Inflammatory macrophage treated with lipopolysaccharide for 4 hours (primary cell): ENCODE measurements at places on chromosomes 6 and 20.
A peak's percentile ranks its signal among the peaks of the same experiment; 100 is the strongest.

- peak; percentile 79 for DNase-seq
Measured at GRCh38 chr6:125790358-125791150, at the start of gene NCOA7. NCOA7 (plus strand) TSS chr6:125790960; CDS start chr6:125815355, 24,395 bp downstream.

DNA sequence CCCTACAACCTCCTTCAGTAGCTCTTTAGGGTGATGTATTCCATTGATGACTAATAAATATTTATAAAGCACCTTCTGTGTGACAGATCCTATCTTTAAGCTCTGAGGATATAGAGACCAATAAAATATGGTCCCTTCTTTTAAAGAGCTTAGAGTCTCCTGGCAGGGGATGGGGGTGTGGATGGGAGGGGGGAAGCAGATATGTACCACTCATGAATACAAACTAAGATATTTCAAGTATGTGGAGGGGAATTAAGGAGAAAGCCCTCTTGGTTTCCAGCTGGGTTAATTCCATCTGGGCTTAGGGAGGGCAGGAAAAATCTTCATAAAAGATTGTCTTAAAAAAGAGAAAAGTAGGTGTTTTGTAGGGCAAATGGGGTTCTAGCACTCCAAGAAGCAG, 21.6 kb upstream of the FBXO9 start:
- no peak for DNase-seq

- no peak for DNase-seq
Measured at GRCh38 chr20:17843246-17844132, 125.1 kb downstream of the SNX5 start.

DNA sequence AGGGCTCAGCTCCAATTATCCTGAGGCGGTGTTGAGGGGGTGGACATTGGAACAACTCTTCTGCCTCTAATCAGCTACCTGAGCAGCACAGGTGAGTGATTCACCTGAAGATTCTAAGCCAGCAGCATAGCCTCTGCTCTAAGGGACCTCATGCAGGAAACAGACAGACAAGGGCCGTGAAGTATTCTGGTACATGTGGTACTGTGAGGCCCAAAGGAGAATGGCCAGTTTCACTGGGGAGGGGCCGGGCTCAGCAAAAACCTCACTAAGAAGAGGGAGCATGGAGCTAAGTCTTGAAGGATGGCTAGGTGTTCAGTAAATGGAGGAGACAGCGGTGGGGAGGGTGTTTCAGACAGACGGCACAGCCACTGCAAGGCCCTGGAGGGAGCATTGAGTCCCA, 58.5 kb upstream of the CCDC167 start:
- DNase-seq, result no peak

GRCh38 chr6:15366003-15366535, 120.2 kb downstream of the JARID2 start:
- no peak for DNase-seq

- no peak for DNase-seq
Measured at GRCh38 chr6:99668036-99668705, 61.5 kb downstream of the PRDM13 start.

DNA sequence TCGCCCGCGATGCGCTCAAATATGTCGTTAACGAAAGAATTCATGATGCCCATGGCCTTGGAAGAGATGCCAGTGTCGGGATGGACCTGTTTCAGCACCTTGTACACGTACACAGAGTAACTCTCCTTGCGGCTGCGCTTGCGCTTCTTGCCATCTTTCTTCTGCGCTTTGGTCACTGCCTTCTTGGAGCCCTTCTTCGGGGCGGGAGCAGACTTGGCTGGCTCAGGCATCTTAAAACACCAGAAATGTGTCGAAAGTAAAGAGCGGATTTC, 36.4 kb downstream of the HFE start:
- no peak for DNase-seq
